ENCODE measurements at places on chromosomes 6 and 20.

DNA sequence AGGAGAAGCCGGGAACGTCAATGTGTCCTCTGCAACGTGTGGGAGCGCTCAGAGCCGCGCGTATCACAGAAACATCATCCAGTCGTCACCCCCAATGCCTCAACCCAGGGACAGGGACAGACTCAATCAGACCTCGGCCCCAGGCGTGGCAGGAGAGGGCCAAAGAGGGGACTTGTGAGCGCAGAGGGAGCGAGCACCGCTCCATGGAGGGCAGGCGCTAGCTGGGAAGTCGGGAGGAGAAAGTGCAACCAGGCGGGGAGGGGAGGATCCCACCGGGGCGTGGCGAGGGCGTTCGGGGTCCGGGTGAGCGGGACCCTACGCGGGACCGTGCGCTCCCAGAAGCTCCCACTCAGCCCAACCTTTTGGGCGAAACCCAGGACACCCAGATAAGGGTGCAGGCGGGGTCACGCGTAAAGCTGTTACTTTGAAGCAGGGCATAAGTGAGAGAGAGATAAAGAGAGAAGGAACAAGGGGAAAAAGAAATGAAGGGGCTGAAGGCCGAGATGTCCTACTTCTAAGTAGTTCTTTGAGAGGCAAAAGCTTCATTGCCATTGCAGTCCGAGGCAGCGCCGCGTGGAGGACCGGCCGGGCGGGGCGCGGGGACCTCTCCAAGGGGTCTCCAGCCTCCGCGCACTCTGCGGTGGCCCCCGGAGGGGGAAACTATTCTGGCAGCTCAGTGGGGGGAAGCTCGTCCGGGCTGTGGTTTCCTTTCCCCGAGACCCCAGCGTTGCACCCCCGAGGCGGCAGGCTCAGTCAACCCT is 862 bp upstream of the SOBP start:
- DNase-seq: peak; percentile 31

DNA sequence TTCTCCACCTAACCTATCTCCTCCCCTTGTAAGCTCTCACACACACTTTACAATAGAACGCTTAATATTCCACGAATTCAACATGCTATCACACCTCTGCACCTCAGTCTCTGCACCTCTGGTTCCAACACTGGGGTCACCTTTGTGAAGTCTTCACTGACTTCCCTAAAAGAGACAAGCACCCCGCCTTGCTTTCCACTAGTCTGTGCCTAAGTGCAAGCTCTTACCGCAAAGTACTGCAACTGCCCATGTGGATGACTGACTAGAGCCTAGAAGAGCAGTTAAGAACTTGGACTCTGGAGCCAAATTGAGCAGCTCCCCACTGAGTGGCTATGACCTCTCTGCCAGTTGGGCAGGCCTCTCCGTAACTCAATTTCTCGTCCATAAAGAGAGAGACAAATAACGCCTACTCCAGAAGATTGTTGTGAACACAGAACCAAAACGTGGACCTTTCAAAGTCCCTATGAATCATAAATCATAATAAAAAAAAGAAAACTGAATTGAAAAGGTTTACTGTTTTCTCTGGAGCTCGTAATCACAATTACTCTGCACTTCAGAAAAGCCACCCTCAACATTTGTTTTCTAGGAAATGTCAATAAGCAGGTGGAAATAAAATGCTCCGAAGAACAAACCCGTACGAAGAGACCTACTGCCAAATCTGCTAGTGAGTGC is 1.2 kb downstream of the IFNGR1 start:
- DNase-seq: no peak

GRCh38 chr6:139373928-139374356 is 506 bp downstream of the CITED2 start:
- DNase-seq: no peak

GRCh38 chr6:97030431-97030830 is 105.9 kb downstream of the KLHL32 start:
- DNase-seq: no peak

DNA sequence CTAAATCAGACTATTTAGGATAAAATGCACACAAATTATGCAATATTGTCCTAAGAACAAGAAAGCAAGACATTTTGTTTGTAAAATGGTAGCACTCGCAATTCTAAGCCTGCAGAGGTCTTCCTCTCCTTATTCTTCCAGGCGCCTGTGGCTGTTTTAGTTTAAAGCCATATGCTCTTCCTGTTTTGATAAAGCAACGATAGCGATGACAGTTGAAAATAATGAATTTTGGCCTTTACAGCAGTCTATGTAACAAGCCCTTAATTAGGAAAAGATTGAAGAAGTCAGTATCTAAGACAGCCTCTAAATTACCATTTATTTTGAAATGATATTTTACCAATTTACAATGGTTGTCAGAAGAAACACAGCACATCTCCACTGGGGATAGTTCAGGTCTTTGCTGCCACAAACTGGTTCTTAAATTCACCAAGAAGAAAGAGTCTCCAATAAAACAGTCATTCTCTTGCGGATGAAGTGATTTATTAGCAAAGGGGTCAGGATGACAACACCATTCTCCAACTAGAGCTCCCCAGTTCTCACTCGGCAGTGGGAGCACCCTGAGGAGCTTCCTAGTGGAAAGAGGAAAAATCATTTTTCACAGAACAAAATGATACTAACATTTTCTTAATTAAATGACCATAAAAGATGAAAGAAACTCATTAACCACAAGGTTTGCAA is 21.4 kb downstream of the UBE3D start:
- DNase-seq: no peak

- no peak for DNase-seq
Measured at GRCh38 chr6:53199765-53200164, 51.1 kb upstream of the GCM1 start.

- peak; percentile 12 for DNase-seq
Measured at GRCh38 chr6:108476847-108477430, 83.8 kb upstream of the FOXO3 start.

- no peak for DNase-seq
Measured at GRCh38 chr6:161511447-161512095, 237.7 kb upstream of the AGPAT4 start.

GRCh38 chr20:10280018-10280908 is 61.6 kb downstream of the SNAP25 start:
- DNase-seq: no peak

- DNase-seq: no peak
Measured at GRCh38 chr6:123953920-123954319, 150.3 kb downstream of the NKAIN2 start.

- no peak for DNase-seq
Measured at GRCh38 chr6:126123226-126123625, 136.9 kb downstream of the TRMT11 start.

- DNase-seq: no peak
Measured at GRCh38 chr20:5660346-5660745, 89.9 kb upstream of the SHLD1 start.

DNA sequence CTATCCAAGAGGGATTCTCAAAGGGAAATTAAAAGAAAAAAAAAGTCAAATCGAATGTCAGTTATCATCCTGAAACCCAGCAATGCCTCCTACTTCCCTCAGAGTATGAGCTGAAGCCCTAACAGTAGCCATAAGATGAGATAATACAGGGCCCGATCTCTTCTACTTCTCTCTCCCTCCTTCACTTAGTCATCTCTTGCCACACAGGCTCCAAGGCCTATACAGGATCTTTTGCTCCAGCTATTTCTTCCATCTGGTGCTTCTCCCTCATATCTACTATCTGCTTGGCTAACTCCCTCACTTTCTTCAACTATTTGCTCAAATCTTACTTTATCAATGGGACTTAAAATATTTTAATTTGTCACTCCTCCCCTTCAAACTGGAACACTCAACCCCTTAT is 215.3 kb downstream of the RNGTT start:
- DNase-seq: no peak

DNA sequence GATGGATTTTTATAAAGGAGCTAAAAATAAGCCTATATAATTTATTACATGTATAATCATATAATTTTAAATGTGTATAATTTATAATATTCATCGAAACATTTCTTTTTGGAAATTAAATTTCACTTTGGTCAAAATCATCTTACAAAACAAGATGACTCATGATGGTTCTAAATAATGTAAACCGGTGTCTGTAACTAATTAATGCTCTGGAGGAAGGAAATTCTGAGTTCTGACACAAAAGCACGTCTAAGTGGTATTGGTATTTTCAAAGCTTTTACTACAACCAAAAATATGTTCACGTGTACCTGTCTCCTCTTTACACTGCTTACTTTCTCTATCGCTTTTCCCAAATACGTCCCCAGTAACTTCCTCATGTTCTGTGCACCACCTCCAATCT is 134.1 kb downstream of the MTHFD1L start:
- DNase-seq: no peak

DNA sequence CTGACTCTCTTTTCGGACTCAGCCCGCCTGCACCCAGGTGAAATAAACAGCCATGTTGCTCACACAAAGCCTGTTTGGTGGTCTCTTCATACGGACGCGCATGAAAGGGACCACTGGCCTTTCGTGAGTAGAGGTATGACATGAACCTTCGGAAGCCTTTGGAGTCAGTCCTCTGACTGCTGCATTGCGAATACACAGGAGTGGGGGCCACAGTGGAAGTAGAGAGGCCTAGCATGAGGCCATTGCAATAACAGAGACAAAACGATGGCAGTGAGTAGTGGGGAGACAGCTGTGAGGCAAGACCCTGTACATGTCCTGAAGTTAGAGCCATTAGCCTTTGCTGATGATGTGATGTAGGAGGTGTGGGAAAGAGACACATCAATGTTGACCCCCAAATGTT is 56.4 kb downstream of the SMPDL3A start:
- no peak for DNase-seq

DNA sequence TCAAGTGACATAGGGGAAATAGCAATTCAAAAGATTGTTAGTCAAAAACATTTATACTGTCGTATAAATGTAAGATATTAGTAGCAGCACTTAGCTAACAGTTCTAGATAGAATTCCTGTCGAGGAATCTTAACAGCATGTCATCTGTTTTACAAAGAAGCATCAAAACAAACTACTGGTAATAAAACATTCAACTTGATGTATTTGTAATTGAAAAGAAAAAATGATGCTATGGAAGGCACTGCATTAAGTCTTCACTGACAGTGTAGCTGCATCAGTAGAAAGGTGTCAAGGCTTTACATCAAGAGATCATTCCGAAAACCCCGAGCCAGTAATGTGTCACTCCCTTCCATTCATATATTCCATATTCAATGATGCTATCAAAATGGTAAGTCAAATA is 223.5 kb downstream of the TBC1D32 start:
- DNase-seq: no peak

GRCh38 chr6:16722630-16723029 is 38.6 kb downstream of the ATXN1 start:
- no peak for DNase-seq

DNA sequence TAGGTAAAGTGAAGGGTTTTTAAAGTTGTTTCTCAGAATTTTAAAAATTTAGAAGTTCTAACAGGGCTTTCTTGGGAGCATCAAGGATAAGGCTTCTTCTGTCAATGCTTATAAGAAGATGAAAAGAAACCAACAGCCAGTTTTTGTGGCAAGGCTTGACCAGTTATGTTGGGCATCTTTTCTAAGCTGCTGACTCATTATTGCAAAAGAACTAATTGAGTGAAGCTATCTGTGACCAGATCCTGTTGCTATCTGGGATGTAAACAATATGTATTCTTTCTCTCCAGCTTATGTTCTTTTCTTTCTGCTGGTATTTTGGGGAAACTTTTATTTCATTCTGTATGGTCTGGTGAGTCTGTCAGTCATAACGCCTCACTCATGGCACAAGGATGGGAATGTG is 643.8 kb downstream of the HDGFL1 start:
- no peak for DNase-seq

GRCh38 chr20:62214067-62214466 is 6.0 kb downstream of the HRH3 start:
- no peak for DNase-seq

GRCh38 chr6:87705070-87705691 is 3.1 kb upstream of the AKIRIN2 start:
- DNase-seq: no peak

DNA sequence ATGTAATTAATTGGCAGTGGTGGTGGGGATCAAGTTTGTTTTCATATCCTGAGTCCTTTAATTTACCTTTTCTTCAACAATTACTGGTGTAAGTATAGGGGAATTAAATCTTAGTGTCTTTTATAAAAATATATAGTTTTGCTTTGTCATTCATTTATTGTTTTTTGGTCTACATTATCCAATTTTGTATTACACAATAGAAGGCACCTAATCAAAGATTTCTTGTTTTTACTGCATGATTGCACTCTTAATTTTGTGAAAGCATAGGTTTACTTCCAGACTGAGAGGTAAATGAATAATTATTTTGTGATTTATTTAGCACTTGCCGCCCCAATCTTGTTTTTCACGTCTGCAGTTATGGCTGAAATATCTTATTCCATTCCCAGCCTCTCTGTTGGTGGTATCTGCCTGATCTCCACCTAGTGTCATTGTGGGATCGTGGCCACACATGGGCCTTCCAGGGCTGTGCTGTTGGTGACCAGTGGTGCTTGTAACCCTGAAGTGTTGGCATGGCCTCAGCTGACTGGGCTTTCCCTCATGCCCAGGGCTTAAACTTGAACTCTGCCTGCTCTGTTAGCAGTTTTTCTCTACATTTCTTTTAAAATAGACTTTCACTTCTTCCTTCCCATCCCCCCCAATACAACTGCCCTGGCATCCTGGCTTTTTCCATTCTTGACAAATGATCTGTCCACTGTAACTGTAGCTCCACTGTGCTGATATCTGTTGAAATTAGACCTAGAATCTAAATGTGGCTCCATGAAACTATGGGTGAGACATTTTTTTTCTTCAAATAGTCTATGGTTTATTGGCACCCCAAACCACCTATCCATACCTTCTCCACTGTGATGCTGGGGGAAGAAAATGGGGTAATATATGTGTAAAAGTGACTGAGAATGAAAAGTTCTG is 24.8 kb downstream of the E2F3 start:
- no peak for DNase-seq

DNA sequence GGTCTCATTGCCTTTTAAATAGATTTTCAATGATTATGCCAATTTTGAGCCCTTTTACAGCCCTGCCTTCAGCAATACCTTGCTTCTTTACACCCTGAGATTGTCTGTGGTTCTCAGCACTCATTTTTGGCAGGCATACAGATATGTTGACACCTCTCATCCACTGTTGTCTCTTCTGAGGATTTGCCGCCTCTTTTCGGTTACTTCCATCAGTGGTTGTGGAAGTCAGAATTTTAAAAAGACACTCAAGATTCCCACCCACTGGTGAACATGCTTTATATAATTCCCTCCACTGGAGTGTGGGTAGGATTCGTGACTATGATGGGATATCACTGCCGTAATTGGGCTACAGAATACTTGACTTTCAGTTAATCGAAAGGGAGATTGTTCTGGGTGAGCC is 37.4 kb upstream of the KIF13A start:
- DNase-seq: no peak

Data from NCI-H1930 (cell line).